ENCODE measurements at places on chromosomes 6 and 20. TPM values are rescaled to one million over a fixed set of nuclear protein-coding genes. Genes with fewer than 3 reads are reported as not detected.

The JARID2 gene
- total RNA-seq = 2.6 TPM

The TRIM10 gene
- not detected for total RNA-seq

The CAP2 gene
- 27.6 TPM for total RNA-seq

The ADGRF1 gene
- total RNA-seq = 0.35 TPM

The DEFB121 gene
- not detected for total RNA-seq

The KCNK17 gene
- 1.3 TPM for total RNA-seq

Measured in uterus (tissue), 4 donors.